Spleen (tissue), 13 donors: ENCODE measurements at places on chromosomes 1 and 21.

- DNase-seq: no peak
Observed at GRCh38 chr1:168921629-168922028, 184.9 kb upstream of the ATP1B1 start.

- DNase-seq: no peak
Observed at GRCh38 chr1:185787238-185787637, 53.0 kb downstream of the HMCN1 start.

- no peak for DNase-seq
Observed at GRCh38 chr1:234875953-234876855, 252.4 kb downstream of the TOMM20 start.

- no peak for DNase-seq
Observed at GRCh38 chr1:94643819-94644218, 102.3 kb upstream of the F3 start.

- DNase-seq: no peak
Observed at GRCh38 chr21:16418226-16418625, 688.4 kb downstream of the USP25 start.

DNA sequence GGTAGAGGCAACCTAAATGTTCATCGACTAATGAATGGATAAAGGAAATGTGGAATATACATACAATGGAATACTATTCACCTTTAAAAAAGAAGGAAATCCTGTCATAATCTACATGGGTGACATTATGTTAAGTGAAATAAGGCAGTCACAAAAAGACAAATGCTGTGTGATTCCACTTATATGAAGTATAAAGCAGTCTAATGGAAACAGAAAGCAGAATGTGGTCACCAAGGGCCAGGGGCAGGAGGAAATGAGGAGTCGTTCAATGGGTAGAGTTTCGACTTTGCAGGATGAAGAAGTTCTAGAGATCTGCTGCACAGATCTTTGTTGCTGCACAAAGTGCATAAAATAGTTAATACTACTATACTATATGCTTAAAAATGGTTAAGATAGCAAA, 7.8 kb downstream of the DIPK1A start:
- DNase-seq: no peak

DNA sequence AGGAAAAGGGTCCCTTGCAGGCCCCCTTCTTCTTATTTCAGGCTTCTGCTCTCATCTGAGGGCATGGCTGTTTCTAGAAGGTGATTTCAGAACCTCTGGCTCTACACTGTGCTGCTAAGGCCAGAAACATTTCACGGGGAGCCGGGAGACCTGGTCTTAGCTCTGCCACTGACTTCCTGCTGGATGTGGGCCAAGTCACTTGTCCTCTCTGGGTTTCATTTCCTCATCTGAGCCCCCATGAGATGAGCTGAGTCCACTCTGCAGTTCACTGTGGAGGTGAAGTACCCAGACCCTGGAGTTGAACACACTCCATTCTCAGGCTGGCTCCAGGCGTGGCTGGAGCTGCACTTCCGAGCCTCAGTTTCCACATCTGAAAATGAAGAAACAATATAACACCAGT, 2.1 kb downstream of the PADI1 start:
- DNase-seq: no peak

- DNase-seq: no peak
Observed at GRCh38 chr1:22437573-22437972, 14.1 kb upstream of the ZBTB40 start.

GRCh38 chr1:81298266-81298665, 502.5 kb upstream of the ADGRL2 start:
- no peak for DNase-seq

DNA sequence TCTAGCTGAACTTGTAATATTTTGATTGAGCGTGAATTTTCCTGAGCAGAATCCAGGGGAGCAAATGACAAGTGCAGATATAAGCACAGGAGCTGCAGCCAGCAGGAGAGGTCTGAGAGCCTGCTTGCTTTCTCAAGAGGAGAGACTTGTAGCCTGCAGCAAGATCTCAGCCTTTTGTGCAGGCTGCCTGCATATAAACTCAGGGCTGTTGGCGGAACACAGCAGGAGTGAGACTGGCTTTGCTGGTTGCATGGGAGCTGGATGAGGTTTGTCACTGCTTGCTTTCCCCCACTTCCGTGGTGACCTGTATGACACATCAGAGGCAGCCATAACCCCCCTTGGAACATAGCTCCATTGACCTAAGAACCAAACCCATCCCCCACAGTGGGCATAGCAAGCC, 725.4 kb upstream of the RGS18 start:
- DNase-seq: no peak
